ENCODE measurements at places on chromosomes 1 and 21. TPM values are rescaled to one million over a fixed set of nuclear protein-coding genes. Genes with fewer than 3 reads are reported as not detected.

DNA sequence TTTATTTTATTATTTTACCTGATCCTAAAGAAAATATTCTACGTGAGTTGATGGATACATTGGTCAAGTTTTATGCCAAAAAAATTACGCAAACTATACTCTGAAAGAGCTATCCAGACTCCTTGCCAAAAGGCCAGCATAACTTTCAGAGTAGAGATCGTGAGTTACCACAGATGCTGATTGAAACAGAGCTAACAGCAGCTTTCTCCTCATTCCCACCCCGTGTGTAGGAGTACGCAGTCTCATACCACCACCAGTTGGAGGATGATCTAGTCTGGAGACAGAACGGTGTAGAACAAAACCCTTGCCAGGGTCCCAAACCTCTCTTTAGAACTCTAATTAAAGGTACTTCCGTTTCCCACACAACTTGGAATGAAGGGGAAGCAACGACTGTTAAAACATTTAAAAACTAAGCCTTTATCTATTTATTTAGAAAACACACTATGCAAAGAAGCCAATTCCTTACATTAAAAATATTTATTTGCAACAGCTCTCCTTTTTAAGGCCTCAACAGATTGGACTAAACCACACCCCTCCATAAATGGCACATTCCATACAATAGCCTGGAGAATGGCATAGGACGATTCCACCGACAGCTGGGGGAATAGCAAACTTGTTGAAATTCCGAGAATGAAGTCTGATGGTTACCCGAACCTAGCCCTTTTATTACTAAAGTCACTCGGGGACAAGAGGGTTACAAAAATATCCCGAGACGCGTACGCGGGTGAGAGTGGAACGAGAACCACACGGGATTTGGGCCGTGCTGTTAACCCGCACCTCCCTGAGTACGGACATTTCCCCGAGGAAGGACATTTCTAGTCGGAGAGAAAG lies 1.4 kb downstream of the NUCKS1 start:
- no peak for DNase-seq

DNA sequence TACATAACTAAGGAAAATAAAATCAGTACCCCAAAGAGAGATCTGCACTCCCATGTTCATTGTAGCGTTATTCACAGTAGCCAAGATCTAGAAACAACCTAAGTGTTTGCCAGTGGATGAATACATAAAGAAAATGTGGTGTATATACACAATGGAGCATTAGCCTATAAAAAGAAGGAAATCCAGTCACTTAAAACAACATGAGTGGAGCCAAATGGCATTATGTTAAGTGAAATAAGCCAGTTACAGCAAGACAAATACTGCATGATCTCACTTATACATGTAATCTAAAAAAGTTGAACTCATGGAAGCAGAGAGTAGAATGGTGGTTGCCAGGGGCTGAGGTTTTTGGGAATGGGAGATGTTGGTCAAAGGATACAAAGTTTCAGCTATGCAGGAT lies 508.3 kb upstream of the B3GALT2 start:
- no peak for DNase-seq

DNA sequence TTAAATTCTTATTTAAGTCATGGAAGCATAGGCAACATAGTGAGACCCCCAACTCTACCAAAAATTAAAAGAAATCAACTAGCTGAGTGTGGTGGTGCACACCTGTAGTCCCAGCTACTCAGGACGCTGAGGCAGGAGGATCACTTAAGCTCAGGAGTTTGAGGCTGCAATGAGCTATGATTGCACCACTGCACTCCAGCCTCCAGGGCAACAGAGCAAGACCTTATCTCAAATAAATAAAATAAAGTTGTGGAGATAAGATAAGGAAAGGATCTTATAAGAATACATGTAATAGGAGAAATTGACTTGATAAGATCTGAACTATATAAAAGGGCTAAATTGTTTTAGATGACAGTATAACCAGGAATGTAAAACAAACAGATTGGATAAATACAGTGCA lies 2.3 kb upstream of the BATF3 start:
- DNase-seq, result no peak

DNA sequence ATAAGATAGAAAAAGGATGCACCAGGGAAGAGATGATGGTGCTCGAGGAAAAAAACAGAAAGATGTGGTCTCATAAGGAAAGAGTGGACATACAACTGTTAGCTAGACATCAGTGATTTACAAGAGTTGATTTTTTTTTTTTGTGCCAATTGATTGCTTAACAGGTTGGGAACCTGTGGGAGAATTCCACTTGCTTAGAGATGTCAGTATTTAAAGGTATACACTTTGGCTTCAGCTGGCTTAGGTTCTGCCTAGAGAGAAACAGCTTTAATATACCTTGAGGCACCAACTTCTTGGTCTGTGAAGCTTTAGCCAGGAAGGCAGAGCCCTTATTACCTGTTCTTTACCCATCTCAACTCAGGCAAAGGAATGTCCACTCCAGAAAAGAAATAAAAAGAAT lies 303.8 kb downstream of the PAPPA2 start:
- DNase-seq, result no peak

Gene IGSF9
- total RNA-seq, result not detected

DNA sequence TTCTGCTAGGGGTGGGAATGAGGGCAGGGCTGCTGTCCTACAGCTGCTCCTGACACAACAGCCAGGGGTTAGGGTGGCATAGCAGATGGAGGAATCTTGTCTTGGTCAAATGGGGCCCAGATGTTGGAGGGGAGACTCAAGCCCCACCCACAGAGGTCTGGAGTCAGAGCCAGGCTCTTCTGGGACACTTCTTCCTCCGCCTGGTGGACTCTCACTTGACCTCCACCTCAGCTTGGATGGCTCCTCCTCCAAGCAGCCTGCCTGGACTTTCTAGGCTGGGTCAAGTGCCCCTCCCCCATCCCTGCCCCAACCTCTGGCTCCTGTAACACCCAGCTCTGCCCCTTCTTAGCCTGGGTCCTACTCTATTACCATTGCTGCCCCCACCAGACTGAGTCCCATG lies 35.5 kb downstream of the EPHA2 start:
- DNase-seq, result peak; percentile 12

Gene HMCN1
- total RNA-seq, result 93.6 TPM

DNA sequence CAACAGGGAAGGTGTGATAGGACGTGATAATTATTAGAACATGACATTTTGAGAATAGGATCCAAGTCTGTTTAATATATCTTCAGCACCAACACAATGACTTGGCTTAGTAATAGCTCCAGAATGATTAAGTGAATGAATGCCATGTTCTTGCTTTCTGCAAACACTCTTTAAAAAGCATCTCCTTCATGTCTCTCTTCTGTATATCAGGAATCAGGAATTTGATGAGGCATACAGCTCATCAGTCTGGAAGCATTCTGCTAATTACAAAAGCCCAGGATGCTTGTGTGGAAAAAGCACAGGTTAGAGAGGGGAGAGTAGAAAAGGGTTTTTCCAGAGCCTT lies 113.0 kb upstream of the ZNF648 start:
- no peak for DNase-seq

Gene SERPINC1
- not detected for total RNA-seq

- DNase-seq, result no peak
Observed at GRCh38 chr1:167668108-167668507, 38.1 kb downstream of the RCSD1 start.

- no peak for DNase-seq
Observed at GRCh38 chr1:221626041-221626440, 115.8 kb downstream of the DUSP10 start.

DNA sequence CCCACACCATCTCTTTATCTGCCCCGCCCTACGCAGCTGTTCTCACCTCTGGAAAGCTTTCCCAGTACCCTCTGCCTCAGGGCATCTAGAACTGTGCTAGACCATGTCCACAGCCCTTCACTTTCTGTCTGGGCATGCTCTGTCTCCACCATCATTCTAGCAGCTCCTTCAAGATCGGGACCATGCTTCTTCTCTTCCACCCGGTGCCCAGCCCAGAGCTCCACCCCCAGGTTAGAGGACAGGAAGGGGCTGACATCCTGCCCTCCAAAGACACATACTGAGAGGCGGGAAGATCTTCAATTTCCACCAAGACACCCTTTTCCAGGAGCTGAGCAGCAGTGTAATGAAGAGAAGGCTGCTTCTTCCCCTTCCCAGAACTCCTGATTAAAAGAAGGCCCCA lies 27.7 kb upstream of the MEF2D start:
- no peak for DNase-seq

GRCh38 chr1:30129001-30129408 lies 594.4 kb downstream of the MATN1 start:
- DNase-seq, result no peak

Gene SLC25A24
- 26.5 TPM for total RNA-seq

Gene FAM163A
- total RNA-seq, result not detected

GRCh38 chr1:7516341-7516740 lies 254.8 kb upstream of the VAMP3 start:
- DNase-seq, result no peak

- DNase-seq, result no peak
Observed at GRCh38 chr1:194233069-194233468, 1046.7 kb upstream of the B3GALT2 start.

Gene PAQR7
- total RNA-seq, result 11.3 TPM

DNA sequence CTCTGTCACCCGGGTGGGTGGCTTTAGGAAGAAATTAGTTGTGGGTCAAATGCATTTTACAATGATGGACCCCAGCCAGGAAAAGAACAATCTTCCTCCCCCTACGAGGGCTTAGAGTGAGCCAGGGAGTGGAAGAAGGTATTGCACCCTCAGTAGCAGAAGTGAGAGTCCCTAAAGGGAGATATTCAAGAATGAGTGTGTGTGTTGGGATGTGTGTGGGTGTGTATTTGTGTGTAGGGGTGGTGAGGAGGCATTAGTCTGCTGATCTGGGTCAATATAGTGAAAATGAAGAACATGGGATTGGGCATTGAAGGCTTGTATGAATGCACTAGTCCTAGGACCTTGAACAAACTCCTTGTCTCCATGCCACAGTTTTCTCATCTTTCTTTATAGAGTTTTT lies 85.2 kb upstream of the RUNX1 start:
- DNase-seq, result no peak

Gene MYOM3
- 0.78 TPM for total RNA-seq

Gene SYPL2
- total RNA-seq, result 6.2 TPM

GRCh38 chr1:229884765-229885164 lies 182.3 kb upstream of the GALNT2 start:
- DNase-seq, result no peak

GRCh38 chr1:89939693-89940438 lies 55.0 kb upstream of the ZNF326 start:
- DNase-seq, result no peak

- DNase-seq, result no peak
Observed at GRCh38 chr1:86852289-86852688, 61.6 kb downstream of the SELENOF start.

DNA sequence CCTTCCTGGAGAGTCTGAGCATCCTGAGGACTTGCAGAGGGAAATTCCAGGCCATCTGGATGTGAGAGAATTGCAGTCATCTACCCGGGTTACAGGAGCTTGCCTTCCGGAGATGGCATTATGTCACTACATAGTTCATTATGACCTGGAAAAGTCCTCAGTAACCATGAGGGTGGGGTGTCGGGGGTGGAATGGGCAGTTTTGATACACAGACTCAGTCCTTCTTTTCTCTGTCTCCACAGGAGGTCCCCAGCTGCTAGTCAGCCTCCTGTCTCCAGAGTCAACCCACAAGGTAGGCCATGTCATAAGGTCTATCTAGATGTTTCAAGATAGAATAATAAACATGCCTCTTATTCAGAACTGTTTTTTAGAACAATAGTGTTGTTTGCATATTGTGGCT lies 268.2 kb upstream of the SGIP1 start:
- no peak for DNase-seq

Gene SLAMF8
- 8.0 TPM for total RNA-seq

GRCh38 chr1:235328271-235329138 lies at the start of gene GGPS1:
Gene GGPS1, plus strand, starts transcription at chr1:235328570. Its CDS starts 6,695 bp downstream, at chr1:235335265.
- peak; percentile 98 for DNase-seq

Gene MAP3K21
- 1.8 TPM for total RNA-seq

- no peak for DNase-seq
Observed at GRCh38 chr1:246355411-246356230, 151.5 kb downstream of the SMYD3 start.

Gene SPRR5
- not detected for total RNA-seq

- DNase-seq, result no peak
Observed at GRCh38 chr1:229537894-229538293, 20.6 kb downstream of the ABCB10 start.

DNA sequence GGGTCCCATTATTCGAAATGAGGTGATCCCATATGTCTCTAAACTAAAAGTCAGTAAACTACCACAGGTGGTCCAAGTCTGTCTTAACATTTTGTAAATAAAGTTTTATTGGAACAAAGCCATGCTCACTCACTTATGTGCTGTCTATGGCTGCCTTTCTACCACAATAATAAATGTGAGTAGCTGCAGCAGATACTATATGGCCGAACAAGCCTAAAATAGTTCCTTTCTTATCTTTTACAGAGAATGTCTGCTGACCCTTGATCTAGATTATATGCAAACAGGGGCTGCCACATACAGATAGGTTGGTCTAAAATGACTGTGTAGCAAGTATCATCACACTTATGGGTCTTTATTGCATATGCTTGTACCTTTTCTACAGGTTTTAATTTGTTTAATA lies 140.0 kb downstream of the VAV3 start:
- DNase-seq, result no peak

DNA sequence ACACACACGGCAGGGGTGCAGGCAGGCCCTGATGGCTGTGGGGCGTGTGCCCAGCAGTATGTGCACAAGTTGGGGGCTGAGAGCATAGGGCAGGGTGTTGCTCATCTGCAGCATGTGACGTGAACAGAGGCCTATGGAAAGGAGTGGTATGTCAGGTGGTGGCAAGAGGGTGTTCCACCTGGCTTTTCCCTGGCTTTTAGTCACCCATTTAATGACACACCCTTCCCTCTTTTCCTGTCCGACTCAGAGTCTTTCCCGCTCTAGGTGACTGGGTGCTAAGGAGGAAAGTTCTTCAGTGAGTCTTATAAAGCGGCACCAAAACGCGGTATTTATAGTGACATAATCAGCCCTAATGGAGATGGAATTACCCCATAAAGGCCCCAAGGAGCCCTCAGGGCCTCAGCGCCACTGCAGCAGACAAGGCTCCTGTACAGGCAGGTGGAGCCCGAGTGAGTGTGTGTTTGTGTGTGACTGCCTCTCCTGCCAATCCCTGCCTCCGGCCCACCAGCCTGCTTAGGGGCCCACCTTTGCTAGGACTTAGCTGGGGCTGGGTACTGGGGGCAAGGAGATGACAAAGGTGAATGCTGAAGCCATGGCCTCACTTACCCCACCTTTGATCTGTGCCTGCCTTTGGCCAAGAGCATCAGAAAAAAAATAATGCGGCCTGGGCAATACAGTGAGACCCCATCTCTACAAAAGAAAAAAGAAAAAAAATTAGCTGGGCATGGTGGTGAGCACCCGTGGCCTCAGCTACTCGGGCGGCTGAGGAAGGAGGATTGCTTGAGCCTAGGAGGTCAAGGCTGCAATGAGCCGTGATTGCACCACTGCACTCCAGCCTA lies 3.3 kb upstream of the EPHA2 start:
- no peak for DNase-seq
